ENCODE measurements at places on chromosomes 6 and 20.

DNA sequence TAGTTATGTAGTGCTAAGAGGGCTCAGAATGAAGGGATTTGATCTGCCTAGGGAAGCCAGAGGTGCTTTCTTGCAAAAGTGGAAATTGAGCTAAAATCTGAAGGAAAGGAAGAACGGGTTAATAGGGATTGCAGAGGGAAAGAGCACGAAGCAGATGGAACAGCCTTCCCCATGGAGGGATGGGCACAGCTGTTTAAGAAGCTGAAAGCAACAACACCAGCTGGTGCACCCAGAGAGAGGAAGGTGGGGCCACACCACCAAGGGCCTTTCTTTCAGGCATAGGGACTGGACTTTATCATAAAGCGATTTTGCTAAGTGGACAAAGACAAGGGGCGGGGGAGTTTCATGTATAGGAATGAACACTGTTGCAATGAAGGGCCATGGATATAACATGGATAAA lies 65.8 kb upstream of the SNRPB2 start:
- DNase-seq, result no peak

DNA sequence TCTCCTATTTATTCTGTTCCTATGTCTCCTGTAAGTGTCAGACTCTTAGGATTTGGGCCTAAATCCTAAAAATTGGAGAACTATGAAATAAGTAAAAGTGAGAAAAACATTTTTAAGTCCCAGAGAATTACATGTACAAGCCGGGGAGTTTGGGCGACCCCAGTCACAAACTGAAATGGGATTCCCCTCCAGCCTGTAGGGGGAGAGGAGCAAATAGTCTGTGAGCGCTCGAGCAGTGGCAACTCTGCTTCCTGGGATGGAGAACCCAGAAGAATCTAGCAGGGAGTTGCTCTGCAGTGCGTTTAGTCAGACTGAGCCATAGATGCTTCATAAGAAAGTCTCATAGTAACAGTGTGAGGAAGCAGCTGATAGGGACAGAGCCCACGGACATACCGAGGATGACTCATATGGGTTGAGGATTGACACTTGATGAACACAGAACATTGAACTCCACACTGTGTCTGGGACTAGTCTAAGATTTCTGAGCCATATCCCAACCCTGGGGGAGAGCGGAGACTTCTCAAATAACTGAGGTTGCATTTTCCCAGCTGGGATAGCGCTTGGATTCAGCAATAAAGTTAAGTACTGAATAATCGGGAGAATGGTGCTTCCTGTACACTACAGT lies 437.2 kb downstream of the BCKDHB start:
- DNase-seq, result no peak

GRCh38 chr20:57777911-57778310 lies 68.1 kb upstream of the PMEPA1 start:
- no peak for DNase-seq

GRCh38 chr6:572596-573265 lies 84.2 kb downstream of the HUS1B start:
- no peak for DNase-seq

DNA sequence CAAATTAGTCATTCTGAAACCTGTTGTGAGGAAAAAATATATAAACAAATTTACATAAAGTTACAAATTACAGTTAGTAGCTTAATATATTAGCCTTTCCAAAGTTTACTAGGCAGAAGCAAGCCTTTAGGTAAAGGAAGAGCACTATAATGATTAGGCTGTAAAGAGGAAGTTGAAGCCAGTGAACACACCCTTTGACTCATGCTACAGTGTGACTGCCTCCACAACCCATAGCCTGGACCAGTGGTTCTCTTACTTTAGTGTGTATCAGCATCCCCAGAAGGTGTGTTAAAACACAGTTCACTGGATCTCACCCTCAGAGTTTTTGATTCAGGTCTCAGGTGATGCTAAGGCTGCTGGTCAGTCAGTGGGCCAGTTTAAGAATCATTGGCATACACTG lies 91.4 kb upstream of the DEFB112 start:
- no peak for DNase-seq

DNA sequence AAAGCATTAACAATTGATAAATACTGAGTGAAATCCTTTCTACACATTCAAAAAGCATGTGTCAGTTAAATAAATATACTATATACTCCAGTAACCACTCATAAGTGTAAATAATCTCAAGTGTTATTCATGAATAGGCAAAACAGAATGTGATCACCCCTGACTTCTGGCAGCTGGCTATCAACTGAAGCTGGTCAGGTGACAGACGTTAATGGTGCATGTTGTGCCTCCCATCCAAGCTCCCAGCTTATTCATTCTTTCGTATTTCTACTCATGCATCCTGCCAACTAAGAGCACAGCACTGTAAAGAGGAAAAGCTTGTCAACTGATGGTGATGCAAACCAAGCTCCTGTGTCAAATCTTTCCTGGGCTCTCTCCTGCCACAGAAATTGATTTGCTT lies 7.7 kb downstream of the PSMB1 start:
- DNase-seq, result no peak

DNA sequence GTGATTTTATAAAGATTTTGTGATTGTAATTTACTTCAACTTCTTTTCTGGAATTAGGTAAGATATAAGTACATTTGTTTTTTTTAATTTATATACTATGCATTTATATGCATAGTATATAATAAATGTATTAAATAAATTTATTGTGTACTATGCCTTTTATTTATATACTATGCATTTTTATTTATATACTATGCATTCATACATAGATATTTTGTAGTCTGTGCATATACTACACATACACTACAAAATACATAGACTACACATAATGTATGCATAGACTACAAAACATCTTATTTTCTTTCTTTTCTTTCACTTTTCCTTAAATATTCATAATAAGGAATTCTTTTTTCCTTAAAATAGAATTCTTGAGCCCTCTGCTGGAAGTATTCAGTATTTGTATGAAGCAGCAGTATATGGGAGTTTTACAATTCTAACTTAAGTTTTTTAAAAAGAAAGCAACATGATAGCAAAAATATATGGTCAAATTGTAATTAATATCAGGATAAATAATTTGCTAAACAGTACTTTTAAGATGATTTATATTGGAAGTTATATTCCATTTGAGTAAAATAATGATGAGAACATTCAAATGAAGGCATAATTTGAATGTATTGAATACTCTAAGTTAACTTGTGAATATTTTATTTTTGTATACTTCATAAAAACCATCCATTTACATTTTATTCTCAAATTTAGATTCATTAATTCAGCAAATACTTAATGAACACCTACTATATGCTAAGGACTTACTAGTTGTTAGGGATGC lies 129.3 kb downstream of the KLHL32 start:
- no peak for DNase-seq

GRCh38 chr6:33989016-33989854 lies 156.7 kb downstream of the GRM4 start:
- DNase-seq, result no peak

Measured in activated CD8-positive, alpha-beta memory T cell treated with anti-CD3 and anti-CD28 coated beads, Interleukin-2, amount 50 U/mL, for 4 hours (primary cell).